ENCODE measurements at places on chromosomes 1 and 21.

DNA sequence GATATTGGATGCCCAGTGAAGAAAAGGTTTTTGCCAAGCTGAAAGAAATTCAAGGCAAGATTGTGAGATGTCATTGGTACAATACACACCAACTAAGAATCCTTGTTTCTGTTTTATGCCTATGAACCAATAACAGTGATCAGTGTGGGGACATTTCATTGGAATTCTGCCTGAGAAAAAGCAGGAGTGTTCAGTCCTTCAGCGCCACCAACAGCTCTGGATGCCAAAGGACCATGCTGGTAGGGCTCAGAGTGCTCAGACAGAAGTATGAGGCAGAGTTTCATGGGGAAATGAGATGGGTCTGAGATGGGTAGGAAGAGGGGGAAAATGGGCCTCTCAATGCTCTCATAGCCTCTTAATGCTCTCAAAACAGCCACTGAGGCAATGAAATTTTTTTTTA lies 56.5 kb downstream of the GABPA start:
- H3K36me3 ChIP-seq, result no peaks in the 10 kb centered on the region
- no peak overlapping the region for H3K27ac ChIP-seq
- DNase-seq, result peak; percentile 27
- no peak overlapping the region for H3K4me3 ChIP-seq
- H3K27me3 ChIP-seq, result no peaks in the 10 kb centered on the region
- H3K4me1 ChIP-seq, result no peaks in the 10 kb centered on the region

- no peak for DNase-seq
- H3K36me3 ChIP-seq, result no peaks in the 10 kb centered on the region
- no peak overlapping the region for H3K4me3 ChIP-seq
- no peaks in the 10 kb centered on the region for H3K4me1 ChIP-seq
- no peak overlapping the region for H3K27ac ChIP-seq
- no peaks in the 10 kb centered on the region for H3K27me3 ChIP-seq
Observed at GRCh38 chr1:65866439-65866838, 73.7 kb downstream of the PDE4B start.

- no peak overlapping the region for H3K4me3 ChIP-seq
- no peak overlapping the region for H3K27ac ChIP-seq
- H3K27me3 ChIP-seq, result no peaks in the 10 kb centered on the region
- no peak for DNase-seq
- no peaks in the 10 kb centered on the region for H3K36me3 ChIP-seq
- no peaks in the 10 kb centered on the region for H3K4me1 ChIP-seq
Observed at GRCh38 chr1:9438431-9439073, 100.7 kb upstream of the SLC25A33 start.

GRCh38 chr1:6857831-6858230 lies 72.6 kb downstream of the CAMTA1 start:
- no peak overlapping the region for H3K27ac ChIP-seq
- H3K36me3 ChIP-seq, result peaks cover 4% of the 10 kb centered on the region
- peaks cover 9% of the 10 kb centered on the region for H3K4me1 ChIP-seq

DNA sequence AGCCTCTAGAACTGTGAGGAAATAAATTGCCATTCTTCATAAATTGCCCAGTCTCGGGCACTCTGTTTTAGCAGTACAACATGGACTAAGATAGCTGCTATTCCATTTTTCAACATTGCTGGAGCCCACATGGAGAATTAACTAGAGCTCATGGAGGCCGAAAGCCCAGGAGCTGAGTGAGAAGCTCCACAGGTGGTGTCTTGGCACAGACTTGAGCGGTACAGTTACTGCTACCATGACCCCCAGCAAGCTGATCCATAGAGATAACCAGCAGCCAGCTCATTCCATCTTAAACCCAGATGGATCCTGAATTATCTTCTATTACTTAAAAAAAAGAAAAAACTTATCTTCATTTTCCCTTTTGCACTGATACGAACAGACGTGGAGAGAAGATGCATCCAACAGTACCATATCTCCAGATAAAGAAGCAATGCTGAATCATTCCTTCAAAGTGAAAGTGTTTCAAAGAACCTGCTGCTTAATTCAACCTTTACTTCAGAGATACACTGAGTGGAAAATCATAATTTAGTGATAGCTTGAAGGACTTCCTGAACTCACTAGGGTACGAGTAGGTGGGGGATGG lies 115.1 kb downstream of the SETD4 start:
- H3K36me3 ChIP-seq, result no peaks in the 10 kb centered on the region
- no peak overlapping the region for H3K27ac ChIP-seq
- H3K4me1 ChIP-seq, result no peaks in the 10 kb centered on the region
- no peak for DNase-seq
- no peaks in the 10 kb centered on the region for H3K27me3 ChIP-seq
- H3K4me3 ChIP-seq, result no peak overlapping the region

GRCh38 chr1:228381356-228381755 lies 25.3 kb downstream of the TRIM11 start:
- DNase-seq, result no peak
- H3K27me3 ChIP-seq, result peaks cover 59% of the 10 kb centered on the region
- peaks cover 6% of the 10 kb centered on the region for H3K4me1 ChIP-seq
- no peaks in the 10 kb centered on the region for H3K36me3 ChIP-seq

GRCh38 chr1:22739648-22740385 lies 29.2 kb downstream of the EPHB2 start:
- no peak overlapping the region for H3K27ac ChIP-seq
- no peaks in the 10 kb centered on the region for H3K4me1 ChIP-seq
- H3K36me3 ChIP-seq, result no peaks in the 10 kb centered on the region
- no peaks in the 10 kb centered on the region for H3K27me3 ChIP-seq

DNA sequence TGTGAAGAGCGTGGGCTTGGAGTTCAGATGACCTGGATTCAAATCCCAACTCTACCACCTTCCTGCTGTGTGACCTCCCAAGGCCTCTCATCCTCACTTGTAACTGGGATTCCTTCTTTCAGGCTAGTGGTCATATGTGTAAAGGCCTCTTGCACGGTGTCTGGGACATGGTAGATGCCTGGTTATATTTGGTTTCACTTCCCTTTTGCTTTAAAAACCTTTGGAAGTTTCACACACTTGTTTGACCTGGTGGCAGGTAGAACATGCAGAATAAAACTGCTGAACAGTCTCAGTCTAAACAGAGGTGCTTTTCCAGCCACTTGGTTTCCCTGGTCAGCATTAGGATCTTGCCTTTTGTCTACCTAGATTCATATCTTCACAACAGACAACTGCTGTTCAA lies 37.0 kb upstream of the RCAN3 start:
- no peak overlapping the region for H3K27ac ChIP-seq
- DNase-seq, result no peak
- peaks cover 28% of the 10 kb centered on the region for H3K4me1 ChIP-seq
- H3K36me3 ChIP-seq, result no peaks in the 10 kb centered on the region
- H3K27me3 ChIP-seq, result no peaks in the 10 kb centered on the region

GRCh38 chr1:209207701-209208286 lies 375.7 kb upstream of the CAMK1G start:
- DNase-seq, result peak; percentile 91
- H3K4me3 ChIP-seq, result peak overlapping the region; percentile 58
- H3K27me3 ChIP-seq, result peaks cover 12% of the 10 kb centered on the region
- peaks cover 19% of the 10 kb centered on the region for H3K4me1 ChIP-seq
- H3K27ac ChIP-seq, result no peak overlapping the region

GRCh38 chr1:2574350-2574749 lies 12.2 kb upstream of the PRXL2B start:
- no peaks in the 10 kb centered on the region for H3K4me1 ChIP-seq
- no peak for DNase-seq
- no peak overlapping the region for H3K4me3 ChIP-seq
- no peaks in the 10 kb centered on the region for H3K36me3 ChIP-seq
- H3K27ac ChIP-seq, result no peak overlapping the region
- no peaks in the 10 kb centered on the region for H3K27me3 ChIP-seq

DNA sequence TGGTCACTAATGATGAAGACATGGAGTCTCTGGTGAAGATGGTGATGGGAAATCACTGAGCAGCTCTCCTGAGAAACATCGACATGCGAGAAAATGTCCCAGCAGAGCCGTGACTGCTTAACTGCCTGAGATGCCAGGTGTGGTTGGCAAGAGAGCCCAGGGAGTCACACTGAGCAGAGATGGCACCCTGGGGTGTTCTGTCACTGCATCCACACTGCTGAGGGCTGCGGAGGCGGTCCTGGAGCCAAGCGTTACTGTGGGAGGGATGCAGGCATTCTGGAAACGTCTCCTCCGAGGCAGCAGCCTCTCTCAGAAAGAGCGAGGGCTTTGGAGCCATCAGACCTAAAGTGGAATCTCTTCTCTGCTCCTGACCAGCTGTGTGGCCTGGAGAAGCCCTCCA lies 57.2 kb downstream of the EPHB2 start:
- H3K27me3 ChIP-seq, result no peaks in the 10 kb centered on the region
- H3K27ac ChIP-seq, result no peak overlapping the region
- no peaks in the 10 kb centered on the region for H3K36me3 ChIP-seq
- no peaks in the 10 kb centered on the region for H3K4me1 ChIP-seq

- no peaks in the 10 kb centered on the region for H3K27me3 ChIP-seq
- H3K36me3 ChIP-seq, result no peaks in the 10 kb centered on the region
- no peak for DNase-seq
Observed at GRCh38 chr1:209409780-209410179, 173.7 kb upstream of the CAMK1G start.

- no peaks in the 10 kb centered on the region for H3K27me3 ChIP-seq
- no peak overlapping the region for H3K4me3 ChIP-seq
- H3K36me3 ChIP-seq, result no peaks in the 10 kb centered on the region
- no peak for DNase-seq
Observed at GRCh38 chr1:2135941-2136340, 58.6 kb downstream of the FAAP20 start.

DNA sequence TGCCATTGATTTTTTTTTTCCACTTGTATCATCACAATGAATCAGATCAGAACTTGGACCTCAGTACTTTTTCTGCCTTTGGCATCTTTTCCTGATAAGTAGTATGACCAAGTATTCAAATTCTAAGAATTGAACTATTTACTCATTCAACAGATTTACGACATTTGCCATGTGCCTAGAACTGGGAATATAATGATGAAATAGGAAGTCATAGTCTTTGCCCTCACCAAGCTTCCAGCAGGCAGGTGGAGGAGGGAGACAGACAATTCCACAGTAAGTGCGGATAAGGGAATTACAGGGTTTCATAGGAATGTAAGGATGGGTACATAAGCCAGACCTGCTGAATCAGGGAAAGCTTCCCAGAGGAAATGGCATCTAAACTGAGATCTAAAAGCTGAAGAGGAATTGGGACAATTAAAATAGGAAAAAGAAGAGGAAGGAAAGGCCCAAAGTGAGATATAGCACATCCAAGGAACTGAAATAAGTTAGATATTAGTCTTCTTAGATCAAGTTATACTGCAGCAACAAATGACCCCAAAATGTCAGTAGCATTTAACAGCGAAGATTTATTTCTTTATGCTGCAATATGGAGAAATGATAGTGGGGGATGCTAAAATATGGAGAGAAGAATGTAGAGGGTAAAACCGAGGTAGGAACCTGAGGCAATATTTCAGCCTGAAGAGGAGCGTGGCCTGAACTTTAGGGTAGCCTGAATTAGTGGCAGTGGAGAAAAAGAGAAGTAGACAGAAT lies 5.3 kb upstream of the DDX59 start:
- H3K27ac ChIP-seq, result no peak overlapping the region
- no peak overlapping the region for H3K4me3 ChIP-seq
- peaks cover 9% of the 10 kb centered on the region for H3K4me1 ChIP-seq
- DNase-seq, result no peak

DNA sequence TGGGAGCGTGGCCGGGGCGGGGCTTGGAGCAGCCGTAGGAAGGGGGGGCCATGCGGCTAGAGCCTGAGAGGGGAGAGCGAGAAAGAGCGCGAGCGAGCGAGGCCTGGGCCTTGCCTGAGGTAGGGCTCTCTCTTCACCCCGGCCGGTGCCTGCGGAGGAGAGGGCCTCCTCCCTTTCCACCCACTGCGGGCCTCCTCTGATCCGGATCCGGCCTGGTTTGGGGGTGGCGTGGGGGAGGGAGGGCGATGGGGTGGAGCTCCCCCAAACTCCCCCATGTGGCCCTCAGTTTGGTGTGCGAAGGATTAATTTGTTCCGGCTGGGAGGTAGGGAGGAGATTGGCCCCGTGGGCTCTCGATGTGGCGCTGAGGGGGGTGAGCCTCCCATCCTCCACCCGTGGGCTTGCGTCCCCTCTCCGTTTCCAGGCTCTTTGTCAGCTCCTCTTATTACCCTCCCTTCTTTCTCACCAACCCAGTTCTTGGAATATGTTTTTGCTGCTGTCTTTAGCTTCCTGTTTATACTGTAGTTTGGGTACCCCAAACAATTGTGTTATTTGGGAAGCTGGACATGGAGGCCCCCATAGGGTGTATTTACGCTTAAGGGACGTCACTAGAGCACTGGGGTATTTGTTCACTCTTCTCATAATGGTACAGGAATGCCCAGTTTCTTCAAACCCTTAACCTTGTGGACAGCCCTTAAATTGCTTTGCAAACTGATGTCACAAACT lies 685 bp downstream of the UBAP2L start:
- DNase-seq, result peak; percentile 60
- H3K4me1 ChIP-seq, result peaks cover 41% of the 10 kb centered on the region
- H3K36me3 ChIP-seq, result peaks cover 26% of the 10 kb centered on the region
- H3K27me3 ChIP-seq, result no peaks in the 10 kb centered on the region
- H3K4me3 ChIP-seq, result peak overlapping the region; percentile 75
- peak overlapping the region; percentile 90 for H3K27ac ChIP-seq

- no peak overlapping the region for H3K27ac ChIP-seq
- H3K4me1 ChIP-seq, result no peaks in the 10 kb centered on the region
- H3K27me3 ChIP-seq, result no peaks in the 10 kb centered on the region
Observed at GRCh38 chr1:104212239-104212638, 462.5 kb downstream of the AMY1C start.

DNA sequence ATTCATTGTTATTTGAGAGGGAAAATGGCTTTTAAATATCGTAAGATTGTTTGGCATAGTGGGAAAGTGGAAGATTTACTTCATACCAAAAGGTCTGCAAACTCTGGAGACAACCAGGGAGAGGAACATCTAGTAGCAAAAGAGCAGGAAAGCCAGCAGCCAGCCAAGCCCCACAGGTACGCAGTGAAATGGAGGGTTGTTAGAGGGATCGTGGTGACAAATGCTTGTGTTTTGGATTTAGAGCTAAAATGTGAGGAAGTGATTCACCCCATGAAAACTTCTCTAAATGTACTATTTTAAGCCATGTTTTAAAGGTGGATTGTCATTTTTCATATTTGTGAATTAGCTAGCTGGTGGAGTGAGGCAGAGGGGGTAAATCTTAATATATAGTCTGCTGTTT lies 69.3 kb downstream of the RPS6KC1 start:
- H3K27ac ChIP-seq, result no peak overlapping the region
- H3K27me3 ChIP-seq, result no peaks in the 10 kb centered on the region
- no peaks in the 10 kb centered on the region for H3K36me3 ChIP-seq
- H3K4me3 ChIP-seq, result no peak overlapping the region

- no peak overlapping the region for H3K4me3 ChIP-seq
- DNase-seq, result no peak
- H3K27me3 ChIP-seq, result no peaks in the 10 kb centered on the region
- no peaks in the 10 kb centered on the region for H3K4me1 ChIP-seq
Observed at GRCh38 chr1:179888071-179888470, 6.0 kb downstream of the TOR1AIP1 start.

- H3K27ac ChIP-seq, result no peak overlapping the region
- no peaks in the 10 kb centered on the region for H3K36me3 ChIP-seq
- H3K4me3 ChIP-seq, result no peak overlapping the region
- no peaks in the 10 kb centered on the region for H3K27me3 ChIP-seq
- peak; percentile 63 for DNase-seq
Observed at GRCh38 chr1:154703170-154703569, 95.2 kb upstream of the ADAR start.

GRCh38 chr1:18752409-18752808 lies 107.1 kb downstream of the TAS1R2 start:
- peaks cover 11% of the 10 kb centered on the region for H3K27me3 ChIP-seq
- H3K4me3 ChIP-seq, result no peak overlapping the region
- H3K4me1 ChIP-seq, result no peaks in the 10 kb centered on the region
- H3K36me3 ChIP-seq, result no peaks in the 10 kb centered on the region
- DNase-seq, result no peak

Measured in GM23338 (cell line).